Fibroblast of skin of back (primary cell): ENCODE measurements at places on chromosomes 2 and 18.

DNA sequence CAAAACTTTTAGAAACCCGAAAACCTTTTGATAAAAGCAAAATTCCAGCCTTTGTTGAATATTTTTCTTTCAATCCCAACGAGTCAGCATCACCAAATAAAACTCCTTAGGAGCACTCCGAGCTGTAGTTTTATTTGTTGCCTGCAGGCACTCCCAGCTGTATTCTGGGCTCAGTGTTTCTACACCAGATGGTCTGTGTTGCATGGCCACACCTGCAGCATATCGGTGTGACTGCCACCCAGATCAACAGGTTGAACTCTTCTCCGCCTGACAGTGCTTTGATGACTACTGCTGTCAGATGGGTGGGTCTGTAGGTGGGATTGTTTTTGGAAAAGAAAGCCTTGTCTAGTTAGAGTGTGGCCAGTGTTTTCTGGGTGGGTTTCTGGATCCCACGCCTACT, 32.7 kb downstream of the APCDD1 start:
- DNase-seq: no peak

DNA sequence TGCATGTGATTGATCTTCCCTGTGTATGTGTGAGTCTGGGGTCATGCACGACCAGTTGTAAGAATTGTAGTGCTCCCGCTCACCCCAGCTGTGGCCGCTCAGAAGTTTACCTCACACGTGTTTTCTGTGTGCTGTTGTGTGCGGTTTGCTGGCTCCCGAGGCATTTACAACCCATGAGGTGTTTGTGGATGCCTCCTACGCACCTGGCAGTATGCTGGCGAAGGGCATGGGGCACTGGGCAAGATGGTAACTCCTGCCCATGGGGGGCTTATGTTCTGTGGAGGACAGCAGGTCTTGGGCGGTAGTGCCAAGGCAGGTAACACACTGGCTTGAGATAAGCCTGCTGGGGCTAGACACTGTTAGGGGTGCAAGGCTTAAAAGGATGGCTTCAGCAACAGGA, 102.6 kb upstream of the HS6ST1 start:
- DNase-seq: no peak

DNA sequence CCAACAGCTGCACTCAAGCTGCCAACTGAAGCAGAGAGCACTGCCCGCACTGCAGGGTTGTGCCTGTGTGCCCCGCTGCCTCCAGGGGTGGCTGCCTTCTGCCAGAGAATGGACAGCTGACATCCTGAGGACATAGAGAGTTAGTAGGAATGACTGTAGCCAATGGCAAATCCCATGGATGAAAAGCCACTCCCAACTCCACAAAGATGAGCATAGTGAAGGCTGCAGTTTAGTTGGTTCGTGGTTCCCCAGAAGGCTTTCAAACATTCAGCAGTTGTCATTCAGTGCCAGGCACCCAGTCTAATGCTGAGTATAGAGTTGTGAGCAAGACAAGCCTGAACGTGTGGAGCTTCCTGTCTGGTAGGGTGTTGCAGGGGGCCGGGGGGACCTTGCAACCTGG, 30.3 kb downstream of the GYPC start:
- no peak for DNase-seq

GRCh38 chr18:7196421-7196820, 34.5 kb upstream of the LRRC30 start:
- no peak for DNase-seq

DNA sequence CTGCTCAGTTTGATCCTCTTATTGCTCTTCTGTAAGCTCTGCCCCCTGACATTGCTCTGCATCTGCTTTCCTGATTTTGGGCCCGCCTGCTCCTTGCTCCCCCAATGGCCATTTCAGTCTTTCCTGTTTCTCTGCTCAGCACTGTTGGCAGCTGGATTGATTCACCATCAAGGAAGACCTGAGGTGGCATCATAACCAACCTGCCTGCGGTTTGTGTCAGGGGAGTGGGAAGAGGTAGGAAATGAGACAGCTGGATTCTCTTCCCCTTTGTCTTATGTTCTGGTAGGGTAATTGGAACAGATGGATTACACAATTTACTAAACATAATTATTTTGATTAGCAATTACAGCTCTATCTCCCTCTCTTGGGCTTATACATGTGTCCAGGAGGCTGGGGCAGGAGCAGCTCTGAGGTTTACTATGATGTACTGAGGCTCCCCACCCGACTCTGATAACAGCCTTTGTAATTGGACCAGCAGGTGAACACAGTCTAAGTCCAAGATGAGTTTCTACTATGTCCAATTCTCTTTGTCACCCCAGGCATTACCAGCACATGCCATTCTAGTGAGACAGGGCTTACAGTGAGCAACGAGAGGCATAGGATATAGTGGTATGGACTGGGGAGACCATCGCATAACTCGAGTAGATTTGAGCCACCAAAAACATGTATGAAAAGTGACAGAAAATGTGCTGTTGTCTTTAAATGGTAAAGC, 151.8 kb upstream of the MMADHC start:
- DNase-seq: peak; percentile 68

- DNase-seq: no peak
Observed at GRCh38 chr2:221109552-221109951, 462.6 kb downstream of the EPHA4 start.

GRCh38 chr2:235497096-235497495, 3.3 kb downstream of the AGAP1 start:
- no peak for DNase-seq

DNA sequence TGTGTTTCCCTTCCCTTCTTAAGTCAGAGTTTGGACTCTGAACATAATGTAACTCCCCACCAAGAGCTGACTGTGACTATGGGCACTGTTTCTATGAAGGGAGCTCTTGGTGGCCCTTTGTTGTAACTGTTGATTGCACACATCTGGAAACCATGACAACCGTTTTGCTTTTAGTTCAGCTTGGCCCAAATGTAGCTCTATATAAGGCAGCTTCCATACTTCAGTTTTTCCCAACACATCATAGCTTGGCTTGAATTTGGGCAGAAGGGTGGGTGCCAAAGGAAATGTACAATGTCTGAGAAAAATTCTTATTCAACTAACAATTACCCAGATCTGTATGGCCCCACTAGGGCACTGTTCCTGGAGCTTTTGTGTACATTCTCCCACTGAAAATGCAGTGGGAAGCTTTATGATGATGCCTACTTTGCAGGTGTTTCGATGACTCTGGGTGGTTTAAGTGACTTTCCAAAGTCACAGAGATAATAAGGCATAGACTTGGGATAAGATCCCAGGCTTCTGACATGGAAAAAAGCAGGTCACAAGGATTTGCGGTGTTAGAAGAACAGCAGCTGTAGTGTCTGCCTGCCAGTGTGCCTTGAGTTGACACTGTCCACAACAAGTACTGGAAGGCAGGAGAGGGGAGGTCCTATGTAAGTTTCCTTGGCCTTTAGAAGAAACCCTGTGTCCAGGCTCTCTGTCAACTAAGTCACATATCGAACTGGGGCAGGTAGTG, 2.4 kb upstream of the CETN1 start:
- no peak for DNase-seq

GRCh38 chr2:8566774-8567468, 114.9 kb upstream of the ID2 start:
- DNase-seq: no peak

- DNase-seq: no peak
Observed at GRCh38 chr2:96881349-96882195, 11.7 kb upstream of the SEMA4C start.

- DNase-seq: no peak
Observed at GRCh38 chr2:72638600-72639211, 187.1 kb downstream of the EXOC6B start.

GRCh38 chr18:56207989-56208388, 430.4 kb downstream of the TXNL1 start:
- no peak for DNase-seq

GRCh38 chr18:12421732-12422131, 14.0 kb downstream of the PRELID3A start:
- DNase-seq: no peak

DNA sequence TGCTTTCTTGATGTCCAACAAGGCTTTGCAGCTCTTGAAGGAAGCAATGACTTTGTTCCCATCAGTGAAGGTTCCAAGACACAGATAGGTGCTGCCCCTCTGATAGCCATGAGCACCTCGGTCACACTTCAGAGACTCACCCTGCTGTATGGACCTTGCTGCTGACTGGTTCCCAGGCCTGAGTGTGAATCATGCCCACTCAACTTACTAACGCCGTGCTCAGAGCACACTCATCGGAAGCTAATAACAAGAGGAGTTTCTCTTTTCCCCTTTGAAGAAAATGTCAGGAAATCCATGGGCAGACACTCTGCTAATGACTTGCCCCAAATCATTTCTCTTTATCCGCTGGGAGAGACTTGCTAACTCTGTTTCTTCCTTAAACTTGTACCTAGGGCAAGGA, 83.8 kb upstream of the ARL4C start:
- no peak for DNase-seq

- no peak for DNase-seq
Observed at GRCh38 chr2:39395313-39395712, 41.8 kb downstream of the MAP4K3 start.

DNA sequence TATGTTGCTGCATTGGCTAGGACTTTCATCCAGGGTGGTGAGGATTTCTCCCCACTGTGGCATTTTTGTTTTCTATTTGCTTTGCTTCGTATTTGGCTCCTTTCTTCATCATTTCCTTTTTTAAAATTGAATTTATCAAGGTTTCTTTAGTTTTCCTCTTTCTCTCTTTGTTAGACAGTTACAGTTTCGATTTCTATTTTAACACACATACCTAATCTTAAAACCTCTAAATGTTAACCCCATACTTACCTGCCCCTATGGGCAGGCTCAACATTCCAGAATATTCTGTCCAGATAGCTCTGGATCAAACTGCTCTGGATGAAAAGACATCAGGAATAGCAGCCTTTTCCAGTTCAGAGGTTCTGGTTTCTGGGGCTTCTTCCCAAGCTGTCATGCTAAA, 49.2 kb downstream of the DIPK1C start:
- DNase-seq: no peak

DNA sequence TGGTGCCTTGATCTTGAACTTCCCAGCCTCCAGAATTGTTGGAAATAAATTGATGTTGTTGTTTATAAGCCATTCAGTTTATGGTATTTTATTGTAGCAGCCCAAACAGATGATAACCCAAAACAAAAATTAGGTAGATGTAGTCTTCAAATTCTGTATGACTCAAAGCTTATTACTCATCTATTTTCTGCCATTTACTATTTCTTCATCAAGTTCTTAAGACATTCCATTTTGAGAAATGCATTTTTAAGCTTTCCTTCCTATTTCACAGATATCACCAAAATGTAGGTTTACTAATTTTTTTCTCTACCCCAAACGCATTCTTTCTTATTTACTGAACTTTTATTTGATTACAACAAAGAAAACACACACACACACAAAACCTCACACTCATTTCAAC, 148.2 kb downstream of the RND3 start:
- no peak for DNase-seq

DNA sequence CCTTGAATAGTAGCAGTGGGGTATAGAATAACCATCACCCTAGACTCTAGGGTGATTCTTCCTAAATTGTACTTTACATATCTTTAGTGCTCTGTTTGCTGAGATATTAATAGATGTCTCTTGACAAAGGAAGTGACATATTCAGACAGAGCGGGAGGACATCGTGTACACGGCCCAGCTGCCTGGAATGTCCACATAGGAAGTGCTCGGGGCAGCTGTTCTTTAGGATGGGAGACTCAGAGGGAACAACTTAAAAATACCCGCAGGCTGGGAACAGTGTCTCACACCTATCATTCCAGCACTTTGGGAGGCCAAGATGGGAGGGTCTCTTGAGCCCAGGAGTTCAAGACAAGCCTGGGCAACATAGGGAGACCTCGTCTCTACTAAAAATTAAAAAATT, 206.1 kb downstream of the FAM210A start:
- no peak for DNase-seq

DNA sequence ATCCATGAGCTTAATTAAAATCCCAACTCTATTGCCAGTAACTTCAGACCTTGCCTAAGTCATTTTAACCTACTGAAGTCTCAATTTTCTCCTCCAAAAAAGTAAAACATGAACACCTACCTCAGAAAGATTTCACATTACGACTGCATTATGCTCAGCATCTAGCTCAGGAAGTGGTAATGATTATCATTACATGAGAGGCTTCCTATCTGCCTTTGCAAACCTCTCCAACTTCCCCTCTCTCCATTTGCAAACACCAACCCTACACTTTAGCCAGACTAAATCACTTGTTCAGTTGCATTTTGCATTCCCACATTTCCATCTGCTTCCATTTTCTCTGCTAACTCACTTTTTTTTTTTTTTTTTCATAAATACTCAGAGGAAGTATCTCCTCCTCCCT, 6.8 kb downstream of the SLC38A11 start:
- DNase-seq: no peak

- DNase-seq: no peak
Observed at GRCh38 chr2:157106950-157107349, 150.6 kb upstream of the GALNT5 start.

- DNase-seq: no peak
Observed at GRCh38 chr2:20738772-20739171, 71.8 kb downstream of the GDF7 start.

GRCh38 chr2:161028581-161028980, 131.6 kb upstream of the TANK start:
- no peak for DNase-seq

- DNase-seq: no peak
Observed at GRCh38 chr2:233179848-233180366, 71.6 kb upstream of the ATG16L1 start.

DNA sequence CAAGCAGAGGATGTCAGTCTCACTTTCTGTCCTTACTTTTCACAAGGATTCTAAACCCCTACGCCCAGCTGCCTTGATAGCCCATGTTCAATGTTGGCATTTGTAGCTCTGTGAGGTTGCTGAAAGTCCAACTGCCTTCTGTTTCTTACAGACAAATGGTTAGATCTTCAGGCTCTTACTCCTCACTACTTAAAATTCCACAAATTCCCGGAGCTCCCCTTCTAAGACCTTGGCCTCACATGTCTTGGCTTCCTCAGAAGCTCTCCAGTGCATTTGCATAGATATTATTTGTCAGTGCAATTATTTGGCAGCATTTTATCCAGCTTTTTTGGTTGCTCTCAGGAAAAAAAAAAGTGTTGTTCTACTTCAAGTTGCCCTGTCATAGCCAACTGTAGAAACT, 453.7 kb upstream of the CELF4 start:
- no peak for DNase-seq

DNA sequence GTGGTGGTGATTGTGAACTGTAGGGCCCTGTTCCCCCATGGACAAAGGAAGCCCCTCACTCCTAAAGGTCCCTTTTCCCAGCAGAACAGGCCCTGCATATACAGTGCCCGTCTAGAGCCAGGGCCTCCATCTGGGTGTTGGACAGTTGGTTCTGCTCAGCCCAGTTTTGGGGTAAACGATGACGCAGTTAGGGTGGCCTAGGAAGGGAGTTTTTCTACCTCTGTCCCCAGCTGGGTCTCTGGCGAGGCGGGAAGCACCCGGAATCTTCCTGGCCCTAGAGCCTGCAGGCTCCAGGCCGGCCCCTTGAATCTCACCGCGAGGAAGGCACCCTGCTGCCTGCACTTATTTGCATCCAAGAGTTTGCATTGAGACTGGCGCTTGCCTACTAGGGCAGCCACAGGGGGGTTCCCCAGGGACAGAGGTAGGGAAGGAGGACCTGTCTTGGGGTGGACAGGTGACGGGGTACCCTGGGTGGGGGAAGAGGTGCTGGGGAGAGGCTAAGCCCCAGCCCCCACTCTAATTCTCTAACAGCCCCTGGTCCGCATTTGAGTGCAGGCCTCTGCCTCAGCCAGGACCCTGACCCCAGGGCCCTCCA, 529 bp upstream of the MTA3 start:
- peak; percentile 12 for DNase-seq

- DNase-seq: peak; percentile 80
Observed at GRCh38 chr2:71379086-71379485, 47.5 kb downstream of the ZNF638 start.

- DNase-seq: no peak
Observed at GRCh38 chr2:238891457-238892203, 43.7 kb downstream of the TWIST2 start.
